CD8-positive, alpha-beta memory T cell (primary cell): ENCODE measurements at places on chromosomes 2 and 18.

GRCh38 chr2:195613922-195614321 lies 43.1 kb upstream of the SLC39A10 start:
- no peak for DNase-seq

DNA sequence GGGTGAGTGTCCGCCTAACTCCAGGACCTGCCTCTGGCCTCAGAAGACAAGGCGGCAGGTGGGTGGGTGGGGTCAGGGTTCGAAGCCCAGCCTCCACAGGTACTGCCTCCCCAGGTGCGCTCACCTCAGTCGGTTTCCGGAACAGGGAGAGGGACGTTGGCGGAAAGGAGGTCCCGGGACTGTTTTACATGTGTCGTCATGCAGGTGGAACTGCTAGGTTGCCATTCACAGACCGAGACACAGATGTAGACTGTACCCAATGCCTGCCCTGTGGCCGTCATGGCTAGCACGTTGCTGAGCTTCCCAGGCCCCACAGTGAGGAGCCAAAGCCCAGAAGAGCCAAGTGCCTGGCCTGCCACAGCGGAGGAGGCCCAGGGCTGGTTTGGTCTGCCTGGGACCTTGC lies 284.0 kb upstream of the HS6ST1 start:
- DNase-seq: no peak

- DNase-seq: no peak
Observed at GRCh38 chr18:31454066-31454708, 6.6 kb downstream of the DSG3 start.

GRCh38 chr2:119771331-119771730 lies 11.6 kb downstream of the PTPN4 start:
- DNase-seq: no peak

DNA sequence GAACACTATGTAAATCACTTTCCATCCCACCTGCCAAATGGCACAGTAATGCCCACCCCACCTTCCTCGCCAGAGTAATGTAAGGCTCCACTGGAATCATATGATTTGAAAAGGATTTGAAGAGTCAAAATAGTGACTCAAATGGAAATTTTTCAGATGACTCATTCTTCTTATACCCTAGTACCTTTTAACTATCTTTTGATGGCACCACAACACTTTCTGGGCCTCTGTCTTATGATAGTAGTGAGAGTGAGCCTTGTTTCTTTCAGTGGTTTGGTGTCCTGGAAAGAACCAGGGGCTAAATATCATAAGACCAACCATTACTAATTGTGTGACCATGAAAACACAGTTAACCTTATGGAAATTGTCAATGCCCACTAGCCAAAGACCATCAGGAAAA lies 235.4 kb upstream of the SLC14A2 start:
- DNase-seq: no peak

DNA sequence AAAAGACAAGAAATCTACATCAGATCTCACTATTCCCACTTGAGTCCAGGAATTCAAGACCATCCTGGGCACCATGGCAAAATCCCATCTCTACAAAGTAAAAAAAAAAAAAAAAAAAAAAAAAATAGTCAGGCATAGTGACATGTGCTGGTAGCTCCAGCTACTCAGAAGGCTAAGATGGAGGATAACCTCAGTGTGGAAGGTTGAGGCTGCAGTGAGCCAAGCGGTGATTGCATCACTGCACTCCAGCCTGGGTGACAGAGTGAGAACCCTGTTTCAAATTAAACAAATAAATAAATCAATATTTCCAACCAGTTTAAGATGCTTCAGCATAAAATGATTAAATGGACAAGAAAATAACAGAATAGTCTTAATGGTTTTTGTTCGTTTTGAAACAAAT lies 197.4 kb downstream of the DSEL start:
- no peak for DNase-seq
